ENCODE measurements at places on chromosomes 12 and 14.

DNA sequence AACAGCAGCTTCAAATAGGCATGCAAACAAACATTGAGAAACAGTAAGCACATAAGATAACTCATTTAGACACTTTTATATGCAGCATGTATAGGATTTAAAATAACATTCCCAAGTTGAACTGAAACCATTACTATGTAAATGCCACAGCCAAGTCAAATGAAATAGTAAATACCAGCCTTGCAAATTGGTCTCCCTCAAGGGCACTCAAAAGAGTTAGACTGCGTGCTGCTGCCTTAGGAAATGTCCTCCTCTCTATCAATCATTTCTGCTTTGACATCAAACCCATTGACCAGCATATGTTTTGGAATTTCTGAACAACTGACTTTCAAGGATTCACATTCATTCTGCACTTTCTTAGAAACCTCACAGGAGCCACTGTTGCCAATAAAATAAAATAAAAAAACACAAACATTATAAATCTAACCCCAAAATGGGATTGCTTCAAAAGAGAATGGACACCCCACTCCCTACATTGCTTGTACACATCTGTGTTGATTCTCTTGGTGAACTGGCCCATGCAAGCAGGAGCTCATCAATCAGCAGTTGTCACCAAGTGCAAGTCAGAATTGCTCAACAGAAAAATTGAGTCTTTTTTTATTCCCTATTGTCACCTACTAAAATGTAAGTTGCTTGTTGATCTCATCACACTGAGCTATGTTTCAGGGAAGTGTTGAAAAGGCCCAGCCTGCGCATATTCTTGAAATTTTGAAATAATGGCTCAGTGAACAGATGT lies 256.2 kb downstream of the DAD1 start:
- peak; percentile 17 for DNase-seq

- no peak for DNase-seq
Observed at GRCh38 chr14:102323102-102323501, 3.6 kb downstream of the ZNF839 start.

DNA sequence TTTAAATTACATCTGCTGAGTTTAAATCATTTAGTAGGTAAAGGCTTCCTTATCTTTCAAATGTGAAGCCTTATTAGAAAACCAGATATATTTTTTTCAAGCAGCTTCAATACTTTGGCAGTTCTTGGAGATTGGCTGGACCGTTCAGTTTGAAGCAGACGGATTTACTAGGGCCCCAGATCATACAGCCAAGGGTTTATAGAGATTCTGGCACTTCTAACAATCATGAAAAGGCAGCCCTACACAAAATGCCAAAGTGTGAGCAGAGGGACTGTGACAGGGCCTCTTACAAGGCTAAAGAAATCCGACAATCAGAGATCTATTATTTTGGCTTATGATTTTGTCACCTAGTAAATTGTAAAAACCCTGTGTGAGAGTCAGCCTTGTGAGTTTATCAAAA lies 162.8 kb upstream of the SLC38A2 start:
- no peak for DNase-seq

DNA sequence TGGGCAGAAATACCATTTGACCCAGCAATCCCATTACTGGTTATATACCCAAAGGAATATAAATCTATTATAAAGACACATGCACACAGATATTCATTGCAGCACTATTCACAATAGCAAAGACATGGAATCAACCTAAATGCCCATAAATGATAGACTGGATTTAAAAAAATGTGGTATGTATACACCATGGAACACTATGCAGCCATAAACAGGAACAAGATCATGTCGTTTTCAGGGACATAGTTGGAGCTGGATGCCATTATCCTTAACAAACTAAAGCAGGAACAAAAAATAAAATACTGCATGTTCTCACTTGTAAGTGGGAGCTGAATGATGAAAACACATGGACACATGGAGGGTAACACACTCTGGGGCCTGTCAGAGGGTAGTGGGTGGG lies 335.6 kb downstream of the BTG1 start:
- no peak for DNase-seq

DNA sequence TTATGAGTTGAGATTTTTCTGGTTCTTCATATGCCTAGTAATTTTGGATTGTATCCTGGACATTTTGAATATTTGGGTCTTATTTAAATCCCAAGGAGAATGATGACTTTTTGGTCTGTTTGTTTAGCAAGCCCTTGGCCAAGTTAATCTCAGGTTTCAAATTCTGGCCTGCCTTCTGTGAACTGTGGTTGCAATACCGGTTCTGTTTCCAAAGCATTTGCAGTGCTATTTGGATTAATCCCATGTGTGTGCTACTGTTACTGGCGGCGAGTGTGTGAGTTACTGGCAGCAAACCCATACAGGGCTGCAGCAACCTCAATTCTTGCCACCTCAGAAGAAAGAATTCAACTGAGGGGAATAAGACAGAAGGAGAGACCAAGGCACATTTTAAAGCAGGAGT lies 51.1 kb downstream of the TMEM260 start:
- DNase-seq = no peak

DNA sequence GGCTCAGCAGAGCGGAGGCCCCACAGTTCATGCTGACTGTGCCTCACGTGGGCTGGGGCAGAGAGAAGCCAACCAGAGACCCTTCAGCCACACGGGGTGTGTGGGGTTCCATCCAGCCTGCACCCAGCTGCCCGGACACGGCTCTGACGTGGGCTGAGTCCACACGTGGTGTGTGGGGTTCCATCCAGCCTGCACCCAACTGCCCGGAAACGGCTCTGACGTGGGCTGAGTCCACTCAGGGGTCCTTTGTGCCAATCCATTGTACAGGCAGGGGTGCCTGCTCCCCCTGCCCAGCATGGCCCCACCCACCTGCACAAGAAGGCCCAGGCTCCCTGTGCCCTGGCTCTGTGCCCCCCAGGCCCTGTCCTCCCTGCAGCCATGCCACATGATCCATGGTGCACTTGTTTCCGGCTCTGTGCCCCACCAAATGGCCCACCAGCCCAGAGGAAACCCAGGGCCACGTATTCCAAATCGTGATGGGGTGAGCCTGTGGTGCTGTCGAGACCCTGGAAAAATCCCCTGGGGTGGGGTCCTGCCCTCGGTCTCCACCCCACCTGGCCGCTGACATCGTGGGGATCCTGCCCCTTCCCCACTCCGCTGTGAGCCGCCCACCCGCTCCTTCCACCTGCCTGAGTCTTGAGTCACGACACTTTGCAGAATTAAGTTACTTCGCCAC lies 99.3 kb upstream of the SFSWAP start:
- DNase-seq = no peak

- no peak for DNase-seq
Observed at GRCh38 chr14:88095791-88096190, 90.9 kb downstream of the GPR65 start.

DNA sequence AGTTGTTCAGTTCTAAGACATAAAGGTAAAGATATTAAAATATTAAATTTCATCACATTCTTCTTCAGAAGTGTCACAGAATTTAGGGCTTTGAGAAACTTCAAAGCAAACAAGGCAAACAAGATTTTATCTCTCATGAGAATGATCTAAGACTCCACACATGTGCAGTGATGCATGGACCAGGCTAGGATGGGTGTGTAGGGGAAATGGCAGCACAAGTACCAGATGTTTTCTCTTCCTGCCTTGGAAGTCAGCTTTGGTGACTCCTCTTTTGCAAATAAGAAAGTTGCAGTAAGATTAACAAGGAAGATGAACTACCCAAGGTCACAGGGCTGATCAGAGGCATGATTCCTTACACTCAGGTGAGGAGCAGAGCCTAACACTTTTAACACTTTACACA lies 163.8 kb upstream of the LMNTD1 start:
- no peak for DNase-seq

GRCh38 chr12:85781766-85782165 lies 54.4 kb downstream of the RASSF9 start:
- peak; percentile 17 for DNase-seq

DNA sequence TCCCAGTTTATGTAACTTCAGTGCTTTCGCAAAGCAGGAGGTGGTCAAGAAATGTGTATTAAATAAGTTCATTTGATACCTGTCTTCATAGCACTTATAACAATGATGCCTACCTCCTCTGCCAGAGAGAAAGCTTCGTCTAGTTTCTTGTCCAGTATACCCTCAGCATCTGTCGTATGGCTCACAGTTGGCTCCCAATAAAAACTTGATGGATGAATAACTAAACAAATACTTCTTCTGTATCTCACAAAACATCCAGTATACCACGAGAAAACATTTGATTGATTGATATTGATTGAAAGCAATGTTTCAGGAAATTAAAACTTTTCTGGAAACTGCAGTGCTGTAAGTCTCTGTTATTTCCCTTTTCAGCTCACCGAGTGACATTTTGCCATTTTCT lies 26.9 kb upstream of the PTGDR start:
- no peak for DNase-seq

DNA sequence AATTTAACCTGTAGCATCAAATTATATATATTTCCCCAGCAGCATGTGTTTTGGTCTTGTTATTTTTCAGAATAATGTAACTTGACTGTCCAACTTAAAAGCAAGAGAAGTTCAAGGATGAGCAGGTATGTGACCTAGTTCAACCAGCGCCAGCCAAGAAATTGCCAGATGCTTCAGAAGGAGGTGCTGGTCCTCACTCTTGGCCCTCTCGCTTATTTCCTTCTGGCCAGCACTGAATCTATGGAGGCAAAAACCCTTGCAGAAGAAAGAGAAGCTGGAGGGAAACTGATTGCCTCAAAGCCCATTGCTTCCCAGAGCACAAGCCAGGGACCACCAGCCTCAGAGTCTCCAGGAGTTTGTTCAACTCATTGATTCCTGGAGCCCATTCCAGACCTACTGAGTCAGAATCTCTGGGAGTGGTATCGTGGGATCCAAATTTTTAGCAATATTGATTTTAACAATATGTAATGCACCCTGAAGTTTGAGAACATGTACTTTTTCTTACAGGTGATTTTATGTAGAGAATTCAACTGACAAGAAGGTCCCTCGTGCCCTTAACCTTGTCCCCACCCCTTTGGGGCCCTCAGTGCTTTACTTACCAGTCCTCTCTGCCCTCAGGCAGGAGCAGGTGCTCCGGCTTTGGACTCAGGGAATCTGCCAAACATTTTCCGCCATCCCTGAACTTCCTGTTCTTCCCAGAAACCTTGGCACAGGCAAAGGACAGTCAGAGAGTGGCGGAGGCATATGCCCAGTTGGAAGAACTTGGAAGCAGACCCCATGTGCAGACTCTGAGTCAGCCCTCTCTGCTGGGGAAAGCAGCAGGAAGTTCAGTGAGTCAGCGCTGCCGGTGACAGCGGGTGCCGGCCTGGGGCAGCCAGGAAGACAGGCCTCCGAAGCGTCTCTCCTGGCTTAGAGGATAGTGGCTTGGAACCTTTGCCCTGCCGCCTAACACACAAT lies 10.4 kb downstream of the BEST3 start:
- DNase-seq = no peak
